ENCODE measurements at places on chromosomes 12 and 14.
A peak's percentile ranks its signal among the peaks of the same experiment; 100 is the strongest.

DNA sequence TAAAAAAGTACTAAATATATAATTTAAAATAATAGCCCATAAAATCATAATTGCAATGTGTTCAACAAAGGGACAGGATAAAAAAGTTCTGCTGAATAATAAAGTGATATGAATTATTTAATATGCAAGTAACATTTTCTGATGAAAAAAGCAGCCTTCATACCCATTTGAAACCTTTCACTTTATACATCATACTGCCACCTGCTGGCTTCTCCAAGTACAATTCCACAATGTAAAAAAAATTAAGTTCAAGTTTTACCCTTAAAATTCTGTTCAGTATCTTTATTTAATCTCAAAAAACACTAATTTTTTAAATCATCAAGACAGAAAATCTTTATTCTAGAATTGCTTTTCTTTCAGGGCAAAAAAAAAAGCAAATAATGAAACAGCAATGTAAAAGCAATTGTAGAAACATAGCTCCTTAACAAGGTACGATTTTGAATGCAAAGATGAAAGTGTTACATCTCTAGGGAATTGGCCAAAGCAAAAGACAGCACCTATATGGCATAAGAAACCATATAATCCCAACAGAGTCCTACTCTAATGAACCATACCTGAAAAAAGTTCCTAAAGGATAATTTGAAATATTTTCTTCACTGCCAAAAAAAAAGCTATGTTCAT lies 15.0 kb downstream of the MDM1 start:
- peak; percentile 20 for DNase-seq
- no peaks in the 10 kb centered on the region for H3K27me3 ChIP-seq
- no peak overlapping the region for H3K27ac ChIP-seq
- H3K4me1 ChIP-seq: no peaks in the 10 kb centered on the region
- peaks cover 6% of the 10 kb centered on the region for H3K36me3 ChIP-seq
- no peak overlapping the region for H3K4me3 ChIP-seq

GRCh38 chr12:103771466-103771865 lies 69.6 kb downstream of the NT5DC3 start:
- no peak overlapping the region for H3K4me3 ChIP-seq
- H3K36me3 ChIP-seq: peaks cover 74% of the 10 kb centered on the region
- no peaks in the 10 kb centered on the region for H3K4me1 ChIP-seq
- H3K27ac ChIP-seq: no peak overlapping the region
- H3K27me3 ChIP-seq: no peaks in the 10 kb centered on the region

- H3K27ac ChIP-seq: peak overlapping the region; percentile 84
- no peak for DNase-seq
- H3K27me3 ChIP-seq: no peaks in the 10 kb centered on the region
These were observed 1.2 kb downstream of the PPTC7 start for GRCh38 chr12:110581931-110582275.

DNA sequence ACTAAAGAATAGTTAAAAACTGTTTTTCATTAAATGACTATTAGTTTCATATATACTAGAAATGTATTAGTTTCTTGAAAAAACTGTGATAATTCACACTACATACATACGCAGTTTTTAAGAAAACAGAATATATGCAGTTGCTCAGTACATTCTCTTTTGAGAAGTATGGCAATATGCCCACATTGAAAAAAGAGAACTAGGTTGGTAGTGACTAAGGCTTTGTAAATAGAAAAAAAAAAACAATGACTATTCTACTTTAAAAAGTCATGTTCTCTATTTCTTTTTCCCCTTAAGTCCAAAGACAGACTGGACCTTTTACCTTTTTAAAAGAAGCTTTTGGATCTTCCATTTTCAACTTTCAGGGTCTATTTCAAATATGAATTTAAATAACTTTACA lies 25.0 kb downstream of the SNX6 start:
- peaks cover 64% of the 10 kb centered on the region for H3K36me3 ChIP-seq
- no peaks in the 10 kb centered on the region for H3K27me3 ChIP-seq
- H3K4me3 ChIP-seq: no peak overlapping the region
- DNase-seq: no peak

DNA sequence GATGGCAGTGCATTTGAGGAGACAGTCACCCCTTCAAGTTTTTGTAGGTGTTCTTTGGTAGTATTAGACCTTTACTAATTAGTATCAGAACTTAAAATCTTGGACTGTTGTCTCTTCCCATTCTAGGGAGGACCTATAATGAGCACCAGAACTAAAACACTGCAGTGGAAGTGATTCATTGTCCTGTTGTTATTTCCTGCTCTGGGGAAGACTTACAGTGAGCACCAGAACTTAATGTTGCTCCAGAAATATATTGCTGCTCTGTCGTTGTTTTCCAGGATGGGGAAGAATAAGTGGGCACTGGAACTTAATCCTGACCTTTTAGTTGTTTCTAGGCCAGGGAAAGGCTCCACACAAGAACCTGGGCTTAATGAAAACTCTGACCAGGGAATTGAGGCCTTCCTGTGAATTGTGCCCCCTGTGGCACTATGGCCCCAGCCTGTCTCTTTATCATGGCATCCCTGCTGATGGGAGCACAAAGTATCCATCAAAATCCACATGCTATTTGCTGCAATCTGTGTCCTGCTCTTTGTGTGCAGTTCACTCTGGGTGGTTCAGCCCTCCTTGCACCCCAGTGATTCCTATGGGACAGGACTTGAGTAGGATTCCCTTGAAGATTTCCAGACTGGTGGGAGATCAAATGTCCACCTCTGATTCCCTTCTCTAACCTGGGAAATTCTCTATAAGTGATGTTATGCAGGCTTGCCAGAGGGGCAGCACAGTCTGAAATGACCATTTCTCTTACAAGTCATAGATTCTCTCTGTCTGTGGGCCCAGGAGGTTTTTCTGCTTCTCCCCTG lies 175.8 kb downstream of the PAWR start:
- H3K4me3 ChIP-seq: no peak overlapping the region
- no peaks in the 10 kb centered on the region for H3K4me1 ChIP-seq
- DNase-seq: no peak
- no peak overlapping the region for H3K27ac ChIP-seq
- no peaks in the 10 kb centered on the region for H3K36me3 ChIP-seq
- H3K27me3 ChIP-seq: no peaks in the 10 kb centered on the region

GRCh38 chr14:49975799-49976198 lies 82.9 kb downstream of the ARF6 start:
- H3K27ac ChIP-seq: no peak overlapping the region
- H3K27me3 ChIP-seq: no peaks in the 10 kb centered on the region
- H3K4me1 ChIP-seq: peaks cover 7% of the 10 kb centered on the region
- no peaks in the 10 kb centered on the region for H3K36me3 ChIP-seq

DNA sequence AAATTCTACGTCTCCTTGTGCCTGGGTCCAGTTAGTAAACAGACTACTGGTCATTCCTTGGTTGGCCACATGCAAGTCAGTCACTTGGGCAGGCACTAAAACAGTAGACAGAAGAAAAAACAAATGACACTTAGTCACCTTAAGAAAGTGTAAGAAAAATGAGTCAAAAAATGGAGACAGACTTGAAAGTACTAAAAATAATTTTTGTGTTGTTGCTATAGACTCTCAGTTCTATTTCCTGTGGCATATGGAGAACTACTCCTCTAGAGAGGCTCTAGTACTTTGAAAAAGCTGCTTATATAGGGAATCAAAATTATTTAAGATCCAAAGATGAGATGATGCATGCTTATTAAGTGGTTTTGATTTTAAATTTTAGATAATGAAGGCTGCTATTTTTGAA lies 56.0 kb downstream of the PTPRB start:
- no peak overlapping the region for H3K27ac ChIP-seq
- no peaks in the 10 kb centered on the region for H3K4me1 ChIP-seq
- H3K36me3 ChIP-seq: peaks cover 6% of the 10 kb centered on the region

- no peaks in the 10 kb centered on the region for H3K27me3 ChIP-seq
- H3K4me3 ChIP-seq: no peak overlapping the region
- peaks cover 64% of the 10 kb centered on the region for H3K4me1 ChIP-seq
- peaks cover 77% of the 10 kb centered on the region for H3K36me3 ChIP-seq
These were observed 6.5 kb downstream of the SH2B3 start for GRCh38 chr12:111412007-111412829.

DNA sequence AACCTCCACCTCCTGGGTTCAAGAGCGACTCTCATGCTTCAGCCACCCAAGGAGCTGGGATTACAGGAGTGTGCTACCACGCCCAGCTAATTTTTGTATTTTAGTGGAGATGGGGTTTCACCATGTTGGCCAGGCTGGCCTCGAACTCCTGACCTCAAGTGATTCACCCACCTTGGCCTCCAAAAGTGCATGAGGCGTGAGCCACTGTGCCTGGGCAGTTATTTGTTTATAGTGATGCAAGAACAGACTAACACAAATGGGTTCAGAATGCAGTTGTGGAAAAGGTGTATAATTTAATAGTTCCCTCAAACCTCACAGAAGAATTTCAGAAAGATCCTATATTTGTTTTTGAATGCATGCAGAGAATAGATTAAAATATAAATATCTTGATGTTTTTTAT lies 447.1 kb downstream of the ZFP36L1 start:
- DNase-seq: no peak
- H3K27ac ChIP-seq: no peak overlapping the region
- H3K27me3 ChIP-seq: no peaks in the 10 kb centered on the region
- no peaks in the 10 kb centered on the region for H3K36me3 ChIP-seq
- no peak overlapping the region for H3K4me3 ChIP-seq

DNA sequence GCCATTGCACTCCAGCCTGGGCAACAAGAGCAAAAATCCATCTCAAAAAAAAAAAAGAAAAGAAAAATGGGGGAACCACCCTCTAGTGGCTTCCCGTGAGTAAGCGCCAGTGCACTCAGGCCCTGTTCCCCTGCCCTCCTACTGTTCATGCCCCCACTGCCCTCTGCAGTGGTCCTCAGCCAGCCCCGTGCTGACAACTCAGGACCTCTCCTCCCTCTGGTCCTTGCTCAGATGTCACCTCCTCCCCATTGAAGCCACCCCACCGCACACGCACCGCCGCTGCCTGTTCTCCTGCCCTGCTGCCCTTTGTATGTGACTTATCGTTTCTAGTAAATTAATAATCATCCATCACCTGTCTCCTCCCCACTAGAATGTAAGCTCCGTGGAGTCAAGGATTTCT lies 58.8 kb upstream of the DYNC1H1 start:
- no peak overlapping the region for H3K4me3 ChIP-seq
- peaks cover 90% of the 10 kb centered on the region for H3K36me3 ChIP-seq
- no peak overlapping the region for H3K27ac ChIP-seq
- H3K27me3 ChIP-seq: no peaks in the 10 kb centered on the region

DNA sequence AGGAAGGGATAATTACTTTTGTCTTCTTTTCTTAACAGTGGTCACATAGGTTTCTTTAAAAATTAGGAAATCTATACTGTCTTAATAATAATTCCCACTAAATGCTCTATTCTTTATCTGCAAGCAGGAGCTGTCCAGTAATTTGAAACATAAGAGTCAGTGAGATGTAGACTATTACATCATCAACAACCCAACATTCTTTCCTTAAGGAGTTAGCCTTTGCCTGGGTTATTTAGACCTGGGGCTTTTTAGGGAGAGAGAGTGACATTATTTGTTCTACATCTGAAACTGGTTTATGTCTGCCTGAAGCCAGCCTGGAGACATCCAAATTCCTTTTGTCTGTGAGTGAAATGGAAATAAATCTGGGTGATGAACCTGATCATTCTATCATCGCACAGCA lies 294.4 kb downstream of the TMTC2 start:
- H3K36me3 ChIP-seq: no peaks in the 10 kb centered on the region
- H3K4me3 ChIP-seq: no peak overlapping the region
- no peaks in the 10 kb centered on the region for H3K27me3 ChIP-seq
- H3K27ac ChIP-seq: no peak overlapping the region

- peak; percentile 12 for DNase-seq
- no peak overlapping the region for H3K27ac ChIP-seq
- H3K4me3 ChIP-seq: no peak overlapping the region
These were observed 70.2 kb upstream of the TCL1A start for GRCh38 chr14:95784137-95784536.

- H3K4me3 ChIP-seq: peak overlapping the region; percentile 70
- peaks cover 33% of the 10 kb centered on the region for H3K36me3 ChIP-seq
These were observed 604 bp downstream of the ZNF384 start for GRCh38 chr12:6688543-6688998.

DNA sequence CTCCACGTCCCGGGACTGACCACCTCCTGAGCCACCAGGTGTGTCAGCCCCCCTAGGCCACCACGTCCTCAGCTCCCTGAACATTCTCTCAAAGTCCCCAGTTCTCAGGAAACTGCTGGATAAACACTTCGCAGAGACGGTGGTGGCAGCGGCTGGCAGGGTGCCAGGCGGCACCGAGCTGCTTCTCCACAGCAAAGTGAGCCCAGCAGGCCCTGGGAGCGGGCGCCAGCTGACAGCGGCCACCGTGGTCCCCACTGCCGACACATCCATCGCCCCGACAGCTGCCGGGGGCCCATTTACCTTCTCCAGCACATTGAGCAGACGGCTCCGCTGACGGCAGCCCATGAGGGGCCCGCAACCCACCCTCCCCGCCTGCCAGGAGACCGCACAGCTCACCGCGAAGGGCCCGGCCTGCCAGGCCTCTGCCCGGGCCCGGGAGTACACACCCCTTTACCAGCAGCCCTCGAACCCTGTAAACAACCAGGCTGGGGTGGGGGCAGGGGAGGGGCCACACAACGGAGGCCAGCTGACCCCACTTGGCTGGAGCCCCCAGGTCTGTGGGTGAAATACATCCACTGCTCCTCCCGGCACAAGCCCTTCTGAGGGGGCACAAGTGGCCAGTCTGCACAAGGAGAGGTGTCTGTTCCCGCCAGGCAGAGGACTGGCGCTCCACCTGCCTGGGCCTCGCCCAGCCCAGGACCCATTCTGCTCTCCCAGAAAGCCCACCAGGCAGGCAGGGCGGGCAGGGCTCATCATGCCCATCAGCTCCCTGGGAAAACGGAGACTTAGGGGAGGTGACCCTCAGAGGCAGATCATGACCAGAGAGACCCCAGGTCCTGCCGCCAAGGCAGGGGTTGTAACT lies 10.5 kb downstream of the AKT1 start:
- H3K27ac ChIP-seq: no peak overlapping the region
- H3K4me3 ChIP-seq: no peak overlapping the region
- H3K4me1 ChIP-seq: no peaks in the 10 kb centered on the region
- H3K36me3 ChIP-seq: peaks cover 43% of the 10 kb centered on the region

DNA sequence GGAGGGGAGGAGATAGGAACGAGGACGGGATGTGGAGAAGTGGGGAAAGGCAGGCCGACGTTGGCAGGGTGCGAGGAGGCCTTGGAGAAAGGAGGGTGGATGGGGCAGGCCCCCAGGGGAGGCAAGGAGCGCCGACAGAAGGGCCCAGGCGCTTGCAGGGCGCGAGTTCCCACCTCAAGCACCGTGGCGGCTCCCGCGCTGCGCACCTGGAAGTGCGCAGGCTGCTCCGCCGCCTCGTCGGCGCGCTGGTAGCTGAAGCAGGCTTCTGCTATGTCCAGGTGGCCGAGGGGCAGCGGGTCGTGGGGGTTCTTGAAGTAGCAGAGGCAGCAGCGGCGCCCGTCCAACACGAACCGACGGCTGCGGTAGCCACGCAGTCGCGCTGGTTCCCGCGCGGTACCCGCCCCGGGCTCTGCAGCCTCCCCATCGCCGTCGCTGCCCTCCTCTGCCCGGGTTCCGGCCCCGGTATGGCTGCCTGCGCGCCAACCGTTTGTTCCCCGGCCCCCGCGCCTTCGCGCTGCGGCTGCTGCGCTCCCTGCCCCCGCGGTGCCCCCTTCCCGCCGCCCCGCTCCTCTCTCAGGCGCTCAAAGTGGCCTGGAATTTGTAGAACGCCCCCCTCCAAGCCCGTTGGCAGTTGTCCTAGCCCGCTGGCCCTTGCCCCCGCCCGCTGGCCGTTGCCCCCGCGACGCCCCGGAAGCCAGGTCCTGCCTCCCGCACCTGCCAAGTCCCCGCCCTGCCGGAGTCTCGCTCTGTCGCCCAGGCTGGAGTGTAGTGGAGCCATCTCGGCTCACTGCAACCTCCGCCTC lies 1.1 kb upstream of the ACTR6 start:
- H3K4me1 ChIP-seq: peaks cover 2% of the 10 kb centered on the region
- H3K27ac ChIP-seq: peak overlapping the region; percentile 74
- no peaks in the 10 kb centered on the region for H3K27me3 ChIP-seq
- peak; percentile 80 for DNase-seq
- peak overlapping the region; percentile 73 for H3K4me3 ChIP-seq

- H3K27ac ChIP-seq: no peak overlapping the region
- H3K36me3 ChIP-seq: peaks cover 29% of the 10 kb centered on the region
- H3K27me3 ChIP-seq: no peaks in the 10 kb centered on the region
- no peaks in the 10 kb centered on the region for H3K4me1 ChIP-seq
These were observed 62.6 kb upstream of the ESRRB start for GRCh38 chr14:76313303-76313702.
